NCI-H2081 treated with DMSO at 0.1 percent for 48 hours (cell line): ENCODE measurements at places on chromosomes 5 and 9.

GRCh38 chr5:107208867-107209266, 461.9 kb downstream of the EFNA5 start:
- no peak for DNase-seq

DNA sequence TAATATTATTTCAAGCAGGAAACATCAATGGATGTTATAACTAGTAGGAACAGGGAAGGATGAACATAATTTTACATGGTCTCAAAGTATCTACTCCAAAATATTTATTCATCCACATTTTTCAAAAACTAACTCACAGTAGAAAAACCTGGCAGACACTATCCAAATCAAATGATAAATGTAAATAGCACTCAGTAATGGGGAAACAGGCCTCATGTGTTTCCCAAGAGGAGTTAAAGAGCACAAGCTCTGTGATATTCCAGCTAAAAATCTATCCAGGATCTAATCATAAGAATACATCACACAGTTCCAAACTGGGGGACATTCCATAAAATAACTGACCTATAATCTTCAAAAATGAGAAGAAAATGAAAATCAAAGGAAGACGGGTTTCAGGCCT, 443.1 kb downstream of the ZNF608 start:
- no peak for DNase-seq

DNA sequence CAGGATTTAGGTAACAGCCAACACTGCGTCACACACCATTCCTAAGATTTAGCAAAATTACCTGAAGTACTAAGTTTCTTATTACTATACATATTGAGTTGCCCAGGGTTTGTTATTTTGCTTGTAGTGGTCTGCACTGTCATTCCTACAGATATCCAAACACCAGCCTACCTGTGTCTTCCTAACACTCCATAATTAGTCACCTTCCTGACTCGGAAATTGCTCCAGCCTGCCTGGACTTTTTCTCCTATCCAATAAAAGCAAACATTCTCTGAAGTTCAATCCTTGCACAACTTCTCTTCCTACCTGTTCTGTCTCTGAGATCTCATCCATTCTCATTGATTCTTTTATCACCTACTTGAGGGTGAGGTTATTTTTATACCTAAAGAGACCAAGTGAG, 243.9 kb downstream of the NR2F1-AS1 start:
- no peak for DNase-seq

- DNase-seq = no peak
Measured at GRCh38 chr5:81848362-81848880, 97.5 kb upstream of the SSBP2 start.

DNA sequence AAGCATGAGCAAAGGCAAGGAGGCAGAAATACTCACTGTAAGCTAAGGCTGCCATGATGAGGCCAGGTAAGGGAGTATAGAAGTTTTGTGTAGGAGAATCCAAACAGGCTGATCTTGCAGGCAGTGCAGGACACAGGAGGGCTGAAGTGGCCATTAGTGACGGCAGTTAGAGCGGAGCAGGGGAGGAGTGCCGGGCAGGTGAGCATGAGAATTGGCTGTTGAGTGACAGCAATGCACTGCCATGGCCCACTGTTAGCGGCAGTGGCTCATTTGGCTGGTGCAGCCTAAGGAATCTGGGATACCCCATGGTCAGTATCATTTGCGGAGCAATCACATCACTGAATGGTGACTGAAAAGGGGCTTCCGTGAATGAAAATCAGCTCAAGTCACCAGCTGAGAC, 22.8 kb downstream of the RGS3 start:
- DNase-seq = no peak

DNA sequence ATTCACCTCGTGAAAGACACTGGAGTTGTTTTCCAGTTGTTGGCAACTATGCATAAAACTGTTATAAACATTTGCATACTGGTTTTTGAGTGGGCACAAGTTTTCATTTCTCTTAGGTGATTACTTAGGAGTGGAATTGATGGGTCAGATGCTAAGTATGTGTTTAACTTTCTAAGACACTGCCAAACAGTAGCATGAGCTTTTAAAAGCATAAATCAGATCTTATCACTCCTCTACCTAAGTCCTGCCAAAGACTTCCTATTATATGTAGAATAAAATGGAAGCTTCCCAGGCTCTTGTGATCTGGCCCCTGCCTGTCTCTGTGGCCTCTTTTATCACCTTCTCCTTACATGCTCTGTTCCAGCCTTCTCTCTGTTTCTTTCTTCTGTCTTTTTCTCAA, 72.6 kb downstream of the SH3RF2 start:
- DNase-seq = no peak

DNA sequence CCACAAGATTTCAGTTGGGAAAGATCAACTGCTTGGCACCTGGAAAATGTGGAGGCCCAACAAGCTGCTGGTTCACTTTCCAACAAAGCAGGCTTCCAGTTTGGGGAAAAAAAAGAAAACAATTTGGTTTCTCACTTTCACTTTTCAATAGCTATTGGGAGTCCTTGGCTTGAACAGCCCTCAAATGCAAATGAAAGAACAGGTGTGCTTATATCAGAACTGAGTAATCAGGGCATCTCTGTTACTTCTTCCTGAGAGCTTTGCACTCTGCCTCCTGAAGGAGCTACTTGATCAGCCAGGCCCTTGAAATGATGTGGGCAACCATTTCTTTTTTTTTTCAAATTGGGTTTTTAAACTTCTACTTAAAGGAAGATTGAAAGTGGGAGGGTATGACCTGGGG, 73.5 kb downstream of the MFAP3 start:
- no peak for DNase-seq

DNA sequence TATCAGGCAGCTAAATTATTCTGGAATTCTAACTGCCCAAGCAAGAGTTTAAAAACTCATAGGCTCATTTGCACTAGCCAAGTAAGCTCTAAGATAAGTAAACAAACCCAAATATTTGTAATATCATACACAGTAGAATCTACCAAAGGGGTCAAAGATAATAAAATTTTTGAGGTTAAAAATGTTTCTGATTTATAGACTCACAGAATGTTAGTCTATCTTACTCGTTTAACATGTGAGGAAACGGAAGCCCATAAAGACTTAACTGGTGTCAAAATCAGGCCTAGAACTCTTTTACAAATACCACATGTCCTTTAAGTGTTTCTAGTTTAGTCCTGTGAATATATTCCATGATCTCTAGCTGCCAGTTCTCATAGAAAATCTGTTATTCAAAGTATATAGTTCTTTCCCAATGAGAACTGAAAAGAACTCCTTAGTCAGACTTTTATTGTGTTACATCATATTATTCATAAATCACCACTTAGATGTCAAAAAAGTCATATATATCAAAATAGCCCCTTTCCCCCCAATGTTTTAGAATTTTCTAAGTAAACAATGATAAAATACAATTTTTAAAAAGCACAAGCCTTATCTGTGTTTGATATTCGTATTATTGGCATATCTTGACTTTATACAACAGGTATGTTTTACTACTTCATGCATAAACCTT, 13.9 kb downstream of the RAB14 start:
- no peak for DNase-seq

DNA sequence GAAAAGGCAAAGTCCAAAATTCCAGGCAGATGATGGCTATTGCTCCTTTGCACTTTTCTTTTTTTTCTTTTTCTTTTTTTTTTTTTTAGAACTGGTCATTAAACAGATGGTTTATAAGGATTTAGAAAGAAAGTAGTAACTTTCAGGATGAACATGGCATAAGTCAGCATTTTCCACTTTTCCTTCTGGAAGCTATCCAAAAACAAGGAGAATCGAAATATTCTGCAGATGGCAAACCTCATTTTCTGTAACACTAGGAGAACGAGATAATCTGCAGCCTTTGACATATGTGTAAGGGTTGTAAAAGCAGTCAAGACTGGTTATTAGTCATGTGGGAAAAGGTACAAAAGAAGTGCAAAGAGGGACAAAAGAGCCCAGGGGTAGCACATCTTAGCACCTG, 69.1 kb upstream of the PUM3 start:
- no peak for DNase-seq

GRCh38 chr5:172188893-172189692, 1.1 kb upstream of the STK10 start:
- no peak for DNase-seq

GRCh38 chr9:77472646-77473045, 175.5 kb downstream of the GNA14 start:
- no peak for DNase-seq

DNA sequence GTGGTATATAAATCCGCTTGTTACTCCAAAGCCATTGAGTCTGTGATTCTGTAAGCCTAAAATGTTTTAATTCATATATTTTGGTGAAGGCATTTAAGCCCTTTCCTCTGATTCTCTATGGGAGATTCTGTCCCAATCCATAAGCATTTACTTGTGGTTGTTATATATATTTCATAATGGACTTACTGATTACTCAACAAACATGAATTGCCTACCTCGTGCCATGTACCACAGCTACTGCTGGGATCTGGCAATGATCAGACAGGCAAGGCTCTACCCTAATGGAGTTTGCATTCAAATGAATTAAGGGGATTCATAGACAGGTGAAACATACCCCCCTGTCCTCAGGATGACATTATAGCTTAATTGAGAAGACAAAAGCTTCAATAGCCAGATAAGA, 54.5 kb downstream of the C9orf152 start:
- DNase-seq = no peak

DNA sequence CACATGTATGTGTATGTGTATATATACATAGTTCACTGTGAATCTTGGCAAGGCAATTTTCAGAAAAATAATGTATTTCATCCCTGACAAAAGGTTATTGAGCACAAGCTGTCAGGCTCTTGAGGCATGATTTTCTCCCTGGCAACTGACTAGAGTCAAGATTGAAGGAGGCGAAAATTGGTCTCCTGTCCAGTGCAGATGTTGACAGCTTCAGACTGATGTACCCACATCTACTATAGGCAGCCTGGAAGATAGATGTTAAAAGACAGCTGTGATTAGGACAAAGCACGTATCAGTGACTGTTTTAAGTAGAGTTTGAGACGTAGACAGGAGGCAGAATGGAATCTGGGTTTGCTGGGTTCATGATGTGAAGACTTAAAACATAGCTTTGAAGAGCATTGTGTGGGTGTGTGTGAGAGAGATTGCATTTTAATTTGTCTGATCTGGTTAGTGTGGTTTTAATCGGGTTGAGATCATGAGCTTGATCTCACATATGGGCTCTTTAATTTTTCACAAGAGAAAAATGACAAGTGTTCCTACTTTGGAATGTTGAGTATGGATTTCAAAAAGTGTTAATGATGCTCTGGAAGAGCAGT, 39.1 kb downstream of the CTNNA1 start:
- DNase-seq = no peak

DNA sequence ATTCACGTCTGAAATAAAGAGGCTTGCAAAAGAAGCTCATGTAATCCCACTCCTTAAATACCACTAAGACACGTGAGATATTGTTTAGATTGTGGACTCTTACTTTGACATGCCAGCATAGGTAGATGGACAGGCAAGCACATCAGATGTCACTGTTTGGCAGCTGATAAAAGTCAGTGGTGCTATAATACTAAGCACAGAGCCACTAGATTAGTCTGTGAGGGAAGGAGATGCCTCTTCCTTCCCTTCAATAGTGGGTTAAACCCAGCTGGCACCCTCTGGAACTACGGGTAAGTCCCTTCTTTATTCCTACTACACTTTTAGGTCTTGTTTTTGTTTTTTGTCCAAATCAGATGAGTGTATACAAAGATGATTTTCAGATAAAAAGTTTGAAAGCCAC, at the start of gene MYOT:
Gene MYOT, plus strand, starts transcription at position 197 of the 400 bp plus-strand sequence. CDS start 2,792 bp downstream, outside the sequence.
- DNase-seq = no peak

- DNase-seq = no peak
Measured at GRCh38 chr9:136569526-136570148, 23.8 kb upstream of the NOTCH1 start.

GRCh38 chr5:6081727-6082210, 296.6 kb downstream of the MED10 start:
- DNase-seq = no peak

DNA sequence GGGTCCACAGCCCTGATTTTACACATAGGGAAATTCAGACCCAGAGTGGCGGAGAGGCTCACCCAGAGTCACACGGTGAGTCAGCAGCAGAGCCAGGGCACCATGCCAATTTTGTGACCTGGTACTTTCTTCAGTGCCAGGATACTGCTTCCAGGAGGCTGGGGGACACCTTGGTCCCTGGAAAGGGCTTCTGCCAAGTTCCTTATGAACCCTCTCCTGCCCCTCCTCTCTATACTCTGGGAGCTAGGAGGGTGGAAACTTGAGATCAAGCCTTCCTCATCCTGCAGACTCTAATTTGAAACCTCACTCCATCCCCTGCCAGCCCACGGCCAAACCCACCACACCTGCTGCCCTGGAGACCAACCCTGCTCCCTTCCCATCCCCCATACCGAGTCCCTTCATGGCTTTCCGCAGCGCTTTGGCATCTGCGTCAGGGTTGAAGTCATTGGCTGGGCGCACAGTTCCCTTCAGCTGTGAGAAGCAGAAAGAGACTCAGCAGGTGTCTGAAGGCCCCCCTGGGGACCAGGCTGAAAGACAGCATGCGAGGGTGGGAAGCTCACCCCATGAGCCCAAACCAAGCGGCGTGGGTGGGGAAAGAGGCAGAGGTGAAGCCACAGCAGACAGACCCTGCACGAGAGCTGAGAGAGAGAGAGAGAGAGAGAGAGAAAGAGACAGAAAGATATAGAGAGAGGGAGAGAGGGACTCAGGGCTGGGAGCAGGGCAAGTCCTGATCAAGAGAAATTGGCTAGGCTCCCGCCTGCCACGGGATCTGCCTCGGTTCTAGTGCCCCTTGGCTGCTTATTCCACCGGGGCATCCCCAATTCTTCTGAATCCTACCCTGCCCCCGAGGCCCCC, 33.5 kb downstream of the ANXA6 start:
- DNase-seq = no peak

DNA sequence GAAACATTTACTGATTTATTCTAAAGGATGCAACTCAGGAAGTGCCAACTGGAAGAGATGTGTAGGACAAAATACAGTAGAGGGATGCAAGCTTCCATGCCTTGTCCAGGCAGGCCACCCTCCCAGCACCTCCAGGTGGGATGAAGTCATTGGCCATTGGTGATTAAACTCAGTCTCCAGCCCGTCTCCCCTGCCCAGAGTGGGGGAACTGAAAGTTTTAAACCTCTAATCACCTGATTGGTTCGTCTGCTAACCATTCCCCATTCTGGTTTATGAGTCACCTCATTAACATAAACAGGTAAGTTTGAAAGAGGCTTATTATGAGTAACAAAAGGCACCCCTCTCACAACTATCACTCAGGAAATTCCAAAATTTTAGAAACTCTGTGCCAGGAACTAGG, 8.1 kb downstream of the TNFAIP8 start:
- no peak for DNase-seq

- no peak for DNase-seq
Measured at GRCh38 chr5:18037718-18038117, 403.5 kb downstream of the TAF11L14 start.

DNA sequence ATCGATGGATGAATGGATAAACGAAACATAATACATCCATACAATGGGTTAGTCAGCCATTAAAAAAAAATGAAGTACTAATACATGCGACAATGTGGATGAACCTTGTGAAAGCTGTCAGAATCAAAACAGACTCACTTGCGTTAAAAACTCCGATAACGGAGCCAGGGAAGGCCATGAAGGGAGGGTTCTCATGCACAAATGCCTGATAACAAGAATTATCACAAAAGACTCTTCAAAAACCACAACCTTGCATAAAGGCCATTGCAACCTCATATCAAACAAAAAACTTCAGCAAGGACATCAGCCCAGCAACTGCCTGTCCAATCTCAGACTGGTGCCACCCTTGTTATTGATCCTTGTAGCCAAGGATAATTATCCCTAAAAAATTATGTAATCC, 13.7 kb downstream of the ERMP1 start:
- no peak for DNase-seq
